ENCODE measurements at places on chromosomes 12 and 14.

DNA sequence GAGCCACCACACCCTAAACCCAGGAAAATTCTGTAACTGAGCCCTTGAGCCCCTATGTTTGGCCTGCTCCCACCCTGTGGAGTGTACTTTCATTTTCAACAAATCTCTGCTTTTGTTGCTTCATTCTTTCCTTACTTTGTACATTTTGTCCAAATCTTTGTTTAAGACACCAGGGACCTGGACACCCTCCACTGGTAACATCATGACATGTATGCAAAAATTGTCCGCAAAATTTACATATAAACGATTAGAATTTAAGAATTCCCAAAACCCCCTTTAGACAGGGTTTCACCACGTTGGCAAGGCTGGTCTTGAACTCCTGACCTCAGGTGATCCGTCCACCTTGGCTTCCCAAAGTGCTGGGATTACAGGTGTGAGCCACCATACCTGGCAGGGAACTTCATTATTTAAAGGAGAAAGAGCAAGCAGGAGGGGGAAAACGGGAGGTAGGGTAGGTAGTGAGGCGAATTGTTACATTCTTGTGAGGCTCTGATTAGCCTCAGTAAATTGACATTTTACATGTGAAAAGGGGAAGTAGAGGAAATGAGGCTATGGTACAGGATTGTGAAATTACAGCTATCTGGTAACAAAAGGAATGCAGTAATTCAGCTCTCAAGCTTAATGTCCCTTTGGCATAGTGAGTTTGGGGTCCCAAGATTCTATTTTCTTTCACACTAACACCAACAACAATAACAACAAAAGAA lies 27.6 kb downstream of the TUBA1A start:
- DNase-seq, result no peak

- DNase-seq, result no peak
These were observed 515.1 kb downstream of the RPL10L start for GRCh38 chr14:46136456-46136855.

DNA sequence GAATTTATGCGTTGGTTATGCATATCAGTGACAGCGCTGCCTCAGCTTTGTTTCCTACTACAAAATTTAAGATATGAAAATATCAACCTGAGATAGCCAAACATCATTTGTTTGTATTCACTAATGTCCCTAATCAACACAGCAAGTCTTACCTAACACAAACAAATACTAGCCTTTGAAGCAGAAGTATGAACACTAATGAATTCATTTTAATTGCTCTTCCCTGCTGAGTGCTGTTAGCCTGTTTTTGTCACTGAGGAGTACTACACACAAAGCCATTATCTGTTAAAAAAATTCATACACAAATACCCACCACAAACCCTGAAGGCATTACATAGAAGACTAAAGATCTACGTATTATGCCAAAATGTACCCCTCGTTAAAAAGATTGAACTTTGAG lies 150.8 kb downstream of the HELB start:
- DNase-seq, result no peak

DNA sequence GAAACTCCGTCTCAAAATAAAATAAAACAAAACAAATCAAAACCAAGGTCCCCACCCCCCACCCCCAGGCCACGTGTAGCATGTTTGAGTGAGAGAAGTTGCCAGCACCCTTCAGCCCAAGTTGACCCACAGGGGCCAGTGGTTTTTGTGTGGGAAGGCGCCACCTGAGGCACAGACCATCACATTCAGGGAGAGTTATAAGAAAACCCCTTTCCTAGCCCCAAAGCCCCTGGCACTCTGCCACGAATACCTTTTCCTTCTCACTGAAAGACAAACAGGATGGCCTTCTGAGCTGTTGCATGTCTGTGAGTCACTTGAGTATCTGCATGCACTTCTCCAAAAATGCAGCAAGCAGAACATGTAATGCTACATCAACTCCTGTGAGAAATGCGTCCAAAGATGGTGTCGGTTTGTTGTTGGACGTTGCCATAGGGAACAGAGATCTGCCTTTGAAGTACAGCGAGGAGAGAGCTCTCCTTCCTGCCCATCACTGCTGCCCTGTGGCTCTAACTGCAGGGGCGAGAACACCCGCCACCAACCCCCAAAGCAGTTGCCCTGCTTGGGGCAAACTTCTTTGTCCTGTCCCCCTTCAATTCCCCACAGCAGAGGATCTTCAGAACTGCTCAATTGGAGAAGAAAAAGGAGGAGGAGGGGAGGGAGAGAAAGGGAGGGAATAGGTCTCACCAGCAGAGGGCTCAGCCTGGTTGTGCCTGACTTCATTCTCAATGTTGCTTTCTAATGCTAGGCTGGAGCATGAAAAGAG lies 2.7 kb upstream of the TRAF3 start:
- DNase-seq, result no peak

- DNase-seq, result no peak
These were observed at the start of gene SLC6A15 for GRCh38 chr12:84912198-84913128. Gene SLC6A15, minus strand, starts transcription at chr12:84912799. Its CDS starts 20,679 bp downstream, at chr12:84892120.

DNA sequence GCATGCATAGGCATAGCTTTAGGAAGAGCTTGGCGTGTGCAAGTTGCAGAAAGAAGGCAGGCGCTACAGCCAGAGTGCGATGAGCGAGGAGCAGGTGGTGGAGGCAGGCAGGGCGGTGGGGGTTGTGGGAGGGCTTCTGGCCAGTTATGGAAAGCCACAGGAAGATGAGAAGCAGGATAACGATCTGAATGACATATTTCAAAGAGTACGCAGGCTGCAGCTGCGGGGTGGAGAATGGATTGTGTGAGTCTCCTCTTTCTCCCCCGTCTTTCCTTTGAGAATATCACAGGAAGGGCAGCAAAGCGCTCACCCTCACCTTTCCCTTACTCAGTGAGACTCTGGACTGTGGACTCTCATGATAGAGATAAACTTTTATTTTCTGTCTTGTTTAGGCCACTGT lies 48.7 kb upstream of the PLXNC1 start:
- DNase-seq, result no peak

- no peak for DNase-seq
These were observed at the start of gene NPAS3 for GRCh38 chr14:32938719-32939253. Gene NPAS3, plus strand, starts transcription at chr14:32938879.

DNA sequence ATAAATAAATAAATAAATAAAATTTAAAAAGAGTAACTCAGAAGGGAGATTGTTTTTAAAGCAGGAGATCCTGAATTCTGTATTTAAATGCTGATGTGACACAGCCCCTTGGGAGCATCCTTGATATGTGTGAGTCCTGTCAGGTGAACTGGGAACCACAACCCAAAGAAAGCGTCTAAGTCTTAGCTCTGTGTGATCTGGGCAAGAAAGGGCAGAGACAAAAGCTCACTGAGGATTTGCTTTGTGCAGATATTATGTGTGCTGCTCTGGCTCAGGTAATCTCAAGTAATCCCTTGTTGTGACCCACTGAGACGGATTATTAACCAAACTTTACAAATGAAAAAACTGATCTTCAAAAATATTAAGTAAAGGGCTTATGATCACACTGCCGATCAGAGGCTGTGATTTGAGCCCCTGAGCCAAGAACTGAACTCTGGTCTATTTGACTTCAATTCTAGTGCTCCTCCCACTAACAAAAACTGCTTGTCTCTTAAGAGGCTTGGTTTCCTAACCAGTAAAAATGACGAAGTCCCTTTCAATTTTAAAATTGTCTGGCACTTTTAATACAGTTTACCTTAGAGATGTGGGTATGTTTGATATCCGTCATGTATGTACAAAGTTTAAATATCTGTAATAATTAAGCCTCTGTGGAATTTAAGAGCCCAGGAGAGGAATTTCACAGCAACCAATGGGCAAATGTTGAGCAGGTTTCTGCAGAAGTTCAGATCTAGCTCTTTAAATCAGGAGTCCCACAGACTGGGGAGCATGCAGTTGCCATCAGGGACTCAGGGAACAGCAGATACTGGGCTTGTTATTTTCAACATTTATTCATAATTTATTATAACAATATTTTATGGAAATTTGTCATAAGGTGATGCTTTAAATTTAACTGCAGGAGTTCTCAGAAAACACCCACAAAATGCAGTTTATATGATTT lies 46.1 kb downstream of the CPM start:
- no peak for DNase-seq

- DNase-seq, result no peak
These were observed 272.8 kb downstream of the AKAP6 start for GRCh38 chr14:32601906-32602305.

- DNase-seq, result peak; percentile 12
These were observed 21.3 kb downstream of the TBX3 start for GRCh38 chr12:114662512-114663177.

- peak; percentile 55 for DNase-seq
These were observed 21.8 kb upstream of the KRT78 start for GRCh38 chr12:52870361-52871290.

GRCh38 chr14:37083599-37083998 lies 88.8 kb downstream of the SLC25A21 start:
- no peak for DNase-seq

DNA sequence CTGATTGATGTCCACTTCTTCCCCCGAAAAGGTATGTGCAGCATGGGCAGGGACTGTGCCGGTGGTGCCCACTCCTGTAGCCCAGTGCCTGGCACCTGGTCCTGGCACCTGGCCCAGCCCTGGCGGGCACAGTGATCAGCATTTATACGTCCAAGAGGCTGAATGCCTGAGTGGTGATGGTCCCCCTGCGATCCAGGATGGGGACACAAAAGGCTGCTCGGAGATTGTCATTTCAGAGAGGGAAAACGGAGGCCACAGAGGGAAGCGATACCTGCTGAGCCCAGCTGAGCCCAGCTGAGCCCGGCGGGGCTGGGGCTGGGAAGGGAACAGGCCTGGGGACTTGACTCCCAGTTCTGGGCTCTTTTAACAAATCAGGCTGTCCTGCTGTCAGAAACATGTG lies 55.8 kb downstream of the PRIMA1 start:
- no peak for DNase-seq

DNA sequence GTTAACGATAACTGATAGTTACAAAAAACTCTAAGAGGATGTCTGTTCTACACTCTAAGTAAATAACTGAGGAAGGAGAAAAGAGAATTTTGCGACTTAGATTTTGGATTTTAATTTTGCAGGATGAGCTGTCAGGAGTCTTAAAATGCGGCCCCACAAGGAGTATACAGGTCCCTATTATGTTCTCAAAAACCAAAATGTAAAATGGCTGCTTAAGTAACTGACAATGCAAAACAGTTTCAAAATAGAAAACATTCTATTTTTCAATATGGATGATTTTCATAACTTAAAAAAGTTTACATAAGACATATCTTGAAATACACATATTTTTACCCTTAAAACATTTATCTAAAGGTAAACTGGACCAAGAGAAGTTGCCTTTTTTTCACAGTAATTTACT lies 2.6 kb downstream of the CD69 start:
- DNase-seq, result no peak

DNA sequence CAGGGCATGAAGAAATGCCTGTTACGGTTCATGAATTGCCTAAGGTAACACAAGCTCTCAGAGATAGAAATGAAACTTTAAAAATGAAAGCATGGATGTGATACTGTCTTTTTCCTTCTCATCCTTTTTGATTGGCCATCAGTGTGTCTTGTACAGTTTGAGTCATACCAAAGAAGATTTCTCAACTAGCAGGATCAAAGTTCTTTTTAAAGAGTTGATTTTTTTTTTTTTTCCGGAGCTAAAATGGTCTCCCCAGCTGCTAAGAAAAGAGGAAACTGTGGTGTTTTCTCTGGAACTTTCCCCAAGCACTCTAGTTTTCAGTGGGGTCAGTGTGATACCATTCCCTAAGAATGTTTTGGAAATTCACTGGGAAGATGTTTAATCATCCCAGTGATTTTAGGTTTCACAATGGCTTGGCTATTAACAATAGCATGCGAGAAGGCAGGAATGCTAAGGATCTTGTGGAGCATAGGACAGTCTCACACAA lies 105.0 kb downstream of the ETNK1 start:
- DNase-seq, result no peak

GRCh38 chr12:22828066-22828465 lies 203.1 kb downstream of the ETNK1 start:
- DNase-seq, result no peak

- no peak for DNase-seq
These were observed 4.7 kb upstream of the MDM1 start for GRCh38 chr12:68336889-68337303.

DNA sequence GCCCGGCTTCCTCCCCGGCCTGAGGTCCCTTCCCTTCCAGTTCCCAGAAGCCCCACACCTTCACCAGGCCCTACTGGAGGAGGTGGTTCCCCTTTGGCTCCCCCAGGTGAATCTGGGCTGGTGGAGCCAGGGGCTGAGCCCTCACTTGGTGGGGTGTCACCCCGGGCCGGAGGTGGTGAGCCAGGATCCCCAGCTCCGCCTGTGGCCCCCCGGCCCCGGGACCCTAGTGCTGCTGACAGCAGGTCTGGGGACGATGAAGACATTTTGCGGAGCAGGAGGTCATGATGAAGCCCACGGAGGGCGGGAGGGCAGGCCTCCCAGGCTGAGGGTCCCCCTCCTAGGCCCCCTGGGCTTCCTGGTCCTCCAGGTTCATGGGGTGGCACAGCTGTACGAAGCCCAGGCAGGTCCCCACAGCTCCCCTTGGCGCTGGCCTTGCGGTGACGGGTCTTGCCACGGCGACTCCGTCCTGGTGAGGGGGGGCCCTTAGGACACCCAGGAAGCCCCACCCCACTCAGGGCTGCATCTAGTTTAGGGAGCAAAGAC lies 16.6 kb downstream of the MAP3K12 start:
- DNase-seq, result no peak

DNA sequence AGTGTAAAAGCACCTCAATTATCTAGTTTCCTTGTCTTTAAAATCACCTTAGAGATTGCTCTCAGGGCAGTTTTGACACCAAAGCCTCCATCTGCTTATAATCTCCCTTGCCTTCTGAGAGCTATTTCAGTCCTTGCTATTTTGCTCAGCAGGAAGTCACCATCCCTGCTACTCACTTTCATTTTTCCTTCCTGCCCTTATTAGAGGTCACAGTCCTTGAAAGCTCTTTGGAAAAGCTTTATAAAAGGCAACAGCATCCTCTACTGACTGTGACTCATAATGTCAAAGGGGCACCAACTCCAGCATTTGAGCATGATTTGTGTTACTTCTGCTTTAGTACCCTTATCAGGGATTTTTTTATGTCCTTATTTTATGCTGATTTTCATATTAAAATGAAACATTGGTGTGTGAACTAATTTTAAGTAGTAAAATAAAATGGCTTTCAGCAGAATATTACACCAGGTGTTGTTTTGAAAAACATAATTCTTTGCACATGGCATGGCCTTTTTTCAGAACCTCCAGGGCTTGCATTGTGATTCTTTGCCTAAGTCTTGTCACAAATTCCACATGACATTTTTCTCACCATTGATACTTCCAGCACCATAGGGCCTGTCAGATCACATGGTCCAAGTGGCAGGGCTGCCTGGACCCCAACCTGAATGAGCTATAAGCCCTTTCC lies 213.0 kb downstream of the ADAMTS20 start:
- DNase-seq, result no peak

DNA sequence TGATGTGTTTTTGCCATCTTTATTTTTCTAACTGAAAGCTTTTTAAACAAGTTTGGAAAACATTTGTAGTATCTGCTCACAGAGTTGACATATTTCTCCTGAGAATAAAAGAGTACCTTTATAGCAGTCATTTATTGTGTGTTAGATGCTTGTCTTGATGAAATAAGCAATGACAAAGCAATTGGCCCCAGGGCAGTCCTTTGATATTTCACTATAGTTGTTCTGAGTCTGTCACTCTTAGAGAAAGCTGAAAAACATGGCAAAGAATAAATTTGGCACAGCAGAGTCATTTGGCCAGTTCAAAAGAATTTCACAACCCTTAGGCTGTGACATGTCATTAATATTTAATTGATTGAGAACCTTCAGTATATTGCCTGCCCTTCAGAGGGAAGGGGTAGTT lies 166.2 kb downstream of the PTPRO start:
- no peak for DNase-seq
